ENCODE measurements at places on chromosomes 4 and X. TPM values are rescaled to one million over a fixed set of nuclear protein-coding genes. Genes with fewer than 3 reads are reported as not detected.
A peak's percentile ranks its signal among the peaks of the same experiment; 100 is the strongest.

DNA sequence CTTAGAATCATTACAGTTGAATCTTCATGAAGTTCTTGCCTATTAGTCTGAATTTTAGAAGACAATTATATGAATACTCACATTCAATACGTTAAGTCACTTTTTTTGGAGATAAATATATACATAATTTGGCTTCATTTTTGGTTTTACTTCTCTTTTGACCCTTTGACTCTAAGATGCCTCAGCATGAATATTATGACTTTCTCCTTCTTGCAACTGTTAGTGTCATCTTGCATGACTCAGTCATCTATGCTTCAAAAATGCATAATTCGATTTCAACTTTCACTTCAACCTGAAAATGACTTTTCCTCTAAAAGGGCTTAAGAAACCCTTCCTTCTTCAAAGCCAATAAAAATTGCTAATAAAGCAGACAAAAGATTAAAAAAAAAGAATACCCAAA, 1427.5 kb downstream of the ADGRL3 start:
- DNase-seq, result no peak

DNA sequence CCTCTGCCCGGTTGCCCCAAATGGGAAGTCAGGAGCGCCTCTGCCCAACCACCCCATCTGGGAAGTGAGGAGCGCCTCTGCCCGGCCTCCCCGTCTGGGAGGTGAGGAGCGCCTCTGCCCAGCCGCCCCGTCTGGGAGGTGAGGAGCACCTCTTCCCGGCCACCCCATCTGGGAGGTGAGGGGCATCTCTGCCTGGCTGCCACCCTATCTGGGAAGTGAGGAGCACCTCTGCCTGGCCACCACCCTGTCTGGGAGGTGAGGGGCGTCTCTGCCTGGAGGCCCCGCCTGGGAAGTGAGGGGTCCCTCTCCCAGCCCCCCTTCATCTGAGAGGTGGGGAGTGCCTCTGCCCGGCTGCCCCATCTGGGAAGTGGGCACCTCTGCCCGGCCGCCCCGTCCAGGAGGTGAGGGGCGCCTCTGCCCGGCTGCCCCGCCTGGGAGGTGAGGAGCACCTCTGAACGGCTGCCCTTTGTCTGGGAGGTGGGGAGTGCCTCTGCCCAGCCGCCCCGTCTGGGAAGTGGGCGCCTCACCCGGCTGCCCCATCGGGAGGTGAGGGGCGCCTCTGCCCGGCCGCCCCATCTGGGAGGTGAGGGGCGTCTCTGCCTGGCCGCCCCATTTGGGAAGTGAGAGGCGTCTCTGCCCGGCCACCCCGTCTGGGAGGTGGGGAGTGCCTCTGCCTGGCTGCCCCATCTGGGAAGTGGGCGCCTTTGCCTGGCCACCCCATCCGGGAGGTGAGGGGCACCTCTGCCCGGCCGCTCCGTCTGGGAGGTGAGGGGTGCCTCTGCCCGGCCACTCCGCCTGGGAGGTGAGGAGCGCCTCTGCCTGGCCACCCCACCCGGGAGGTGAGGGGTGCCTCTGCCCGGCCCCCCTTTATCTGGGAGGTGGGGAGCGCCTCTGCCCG, 10.6 kb downstream of the PABPC1L2A start:
- peak; percentile 82 for DNase-seq

Gene PAGE5
- total RNA-seq, result not detected

DNA sequence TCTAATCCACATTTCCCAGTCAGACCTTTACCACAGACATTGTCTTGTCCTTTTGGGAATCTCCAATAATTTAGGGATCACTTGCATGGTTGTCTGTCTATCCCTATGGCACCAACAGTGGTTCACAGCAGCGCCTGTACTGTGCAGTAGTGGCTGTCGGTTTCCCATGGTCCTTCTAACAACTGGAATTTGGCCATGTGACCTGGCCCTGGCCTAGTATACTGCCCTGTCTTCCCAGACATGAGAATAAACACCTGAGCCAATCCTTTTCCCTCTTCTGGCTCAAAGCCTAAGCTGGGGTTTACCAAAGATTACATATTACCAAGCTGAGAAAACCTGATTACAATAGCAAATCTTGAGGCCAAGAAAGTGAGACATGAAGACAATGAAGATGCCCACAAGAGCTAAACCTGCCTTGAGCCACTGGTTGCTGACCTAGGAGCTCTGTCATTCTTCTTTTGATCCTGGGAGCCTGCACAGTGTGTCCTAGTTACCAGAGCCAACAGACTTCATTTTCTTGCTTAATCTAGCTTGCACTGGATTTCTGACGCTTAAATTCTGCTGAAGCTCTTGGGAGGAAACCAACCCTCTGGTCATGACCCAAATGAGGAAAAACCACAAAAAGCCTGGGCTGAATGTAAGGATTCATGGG, 92.1 kb downstream of the SCD5 start:
- no peak for DNase-seq

DNA sequence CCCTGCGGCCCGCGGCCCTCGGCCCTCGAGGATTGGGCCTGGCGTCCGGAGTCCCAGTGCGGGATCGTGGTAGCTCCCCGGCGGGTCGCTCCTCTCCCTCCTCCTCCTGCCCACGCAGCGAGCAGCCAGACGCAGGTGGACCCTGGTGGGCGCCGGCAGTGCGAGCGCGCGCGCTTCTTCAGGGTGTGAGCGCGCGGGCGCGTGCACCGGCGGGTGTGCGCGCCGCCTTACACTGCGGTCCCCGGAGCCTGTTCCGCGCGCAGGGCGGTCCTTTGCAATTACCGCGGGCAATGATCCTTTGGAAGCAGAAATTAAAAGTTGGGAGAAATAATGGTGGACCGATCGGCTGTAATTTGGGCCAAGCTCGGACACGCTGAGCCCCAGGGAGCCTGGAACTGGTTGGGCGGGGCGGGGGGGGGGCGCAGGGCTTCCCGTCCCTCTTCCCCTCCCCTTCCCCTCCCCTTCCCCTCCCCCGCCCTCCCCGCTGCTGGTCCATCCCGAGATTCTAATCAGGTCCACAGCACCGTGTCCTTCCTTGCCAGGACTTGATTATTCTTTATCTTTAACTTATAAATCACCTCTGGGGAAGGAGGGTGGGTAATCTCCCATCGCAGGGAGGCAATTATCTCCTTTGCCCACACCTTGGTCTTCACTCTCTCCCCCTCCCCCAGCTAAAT, 1.6 kb upstream of the NKX1-1 start:
- no peak for DNase-seq

- no peak for DNase-seq
Observed at GRCh38 chrX:112636288-112636687, 43.5 kb downstream of the LHFPL1 start.

Gene GAGE12F
- not detected for total RNA-seq

Gene SLC25A5
- 245 TPM for total RNA-seq

- no peak for DNase-seq
Observed at GRCh38 chr4:7187168-7187535, 5.2 kb upstream of the SORCS2 start.

- no peak for DNase-seq
Observed at GRCh38 chrX:113770071-113770470, 813.8 kb upstream of the HTR2C start.

GRCh38 chr4:55255179-55255578, 90.9 kb upstream of the SRD5A3 start:
- DNase-seq, result no peak

DNA sequence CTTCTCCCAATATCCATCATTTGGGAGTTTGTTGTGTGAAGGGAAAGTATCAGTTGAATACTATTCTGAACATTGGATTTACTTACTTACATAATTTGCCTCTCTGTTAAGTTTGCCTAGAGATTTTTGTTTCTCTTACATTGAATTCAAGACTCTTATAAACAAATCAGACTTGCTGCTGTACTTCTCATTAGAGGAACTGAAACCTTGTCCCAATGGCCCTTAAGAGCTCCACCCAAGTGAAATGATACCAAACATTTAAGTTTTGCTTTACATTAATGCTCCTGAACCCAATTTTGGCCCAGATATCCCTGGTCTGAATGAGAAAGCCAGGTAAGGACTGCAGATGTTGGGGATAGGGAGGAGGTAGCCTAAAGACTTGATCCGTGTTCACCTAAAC, 32.0 kb downstream of the HAND2 start:
- DNase-seq, result no peak

Gene TRIM75
- total RNA-seq, result not detected

DNA sequence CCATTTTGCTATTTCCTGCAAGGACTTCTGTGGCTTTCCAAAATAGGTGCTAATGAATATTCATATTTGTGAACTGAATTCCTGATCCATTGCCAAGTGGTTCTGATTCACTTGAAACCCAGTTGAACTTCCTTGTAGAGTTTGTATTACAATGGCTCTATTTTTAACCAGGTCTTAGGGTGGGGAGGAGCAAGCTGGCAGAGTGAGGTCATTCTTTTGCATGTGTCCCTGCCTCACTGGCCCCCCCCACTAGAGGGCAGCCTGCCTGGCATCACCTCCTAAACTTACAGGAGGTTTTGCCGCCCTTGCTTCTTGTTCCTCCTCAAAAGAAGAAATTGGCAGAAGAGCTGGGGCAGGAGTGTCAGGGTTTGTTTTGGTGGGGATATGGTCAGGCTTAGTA, 10.5 kb downstream of the PTTG2 start:
- DNase-seq, result no peak

DNA sequence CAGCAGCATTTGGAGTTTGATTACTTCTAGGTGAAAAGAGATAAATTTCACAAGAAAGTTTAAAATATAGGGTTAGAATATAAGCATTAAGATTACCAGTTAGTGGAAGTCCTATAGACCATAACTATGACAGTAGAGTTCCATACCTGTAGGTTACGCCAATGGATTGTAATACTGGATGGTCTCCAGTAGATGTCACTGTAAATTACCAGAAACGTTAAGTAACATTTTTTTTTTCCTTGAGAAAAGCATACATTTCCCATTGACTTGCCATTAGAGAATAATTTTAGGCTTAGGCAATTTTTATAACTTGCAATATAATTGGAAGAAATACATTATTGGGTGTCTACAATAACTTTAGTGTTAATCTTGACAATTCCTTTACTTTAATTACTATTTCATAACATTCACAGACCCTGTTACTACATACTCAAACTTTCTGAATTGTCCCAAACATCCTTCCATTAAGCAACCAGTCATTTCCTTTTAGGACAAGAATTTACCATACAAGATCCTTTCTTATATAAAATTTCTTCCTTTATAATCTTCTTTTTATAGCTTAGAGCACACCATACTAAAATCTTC, 304.1 kb upstream of the TECRL start:
- no peak for DNase-seq

DNA sequence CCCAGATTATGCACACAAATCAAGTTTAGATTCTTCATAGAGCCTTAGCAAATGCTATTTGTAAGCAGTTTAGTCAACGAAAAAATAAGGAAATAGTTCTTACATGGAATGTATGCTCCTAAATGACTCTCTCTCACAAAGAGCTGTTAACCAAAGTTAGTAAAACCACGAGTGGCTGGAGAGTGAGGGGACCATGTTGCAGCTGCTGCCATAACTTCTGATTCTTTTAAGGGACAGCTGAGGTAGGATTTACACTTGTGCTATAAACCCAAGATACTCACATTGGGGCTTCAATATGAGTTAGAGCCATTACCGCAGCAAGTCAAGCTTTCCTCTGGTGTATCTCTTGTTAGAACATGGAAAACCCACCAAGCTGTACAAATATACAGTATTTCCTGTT, 2.7 kb downstream of the DOCK11 start:
- DNase-seq, result no peak

DNA sequence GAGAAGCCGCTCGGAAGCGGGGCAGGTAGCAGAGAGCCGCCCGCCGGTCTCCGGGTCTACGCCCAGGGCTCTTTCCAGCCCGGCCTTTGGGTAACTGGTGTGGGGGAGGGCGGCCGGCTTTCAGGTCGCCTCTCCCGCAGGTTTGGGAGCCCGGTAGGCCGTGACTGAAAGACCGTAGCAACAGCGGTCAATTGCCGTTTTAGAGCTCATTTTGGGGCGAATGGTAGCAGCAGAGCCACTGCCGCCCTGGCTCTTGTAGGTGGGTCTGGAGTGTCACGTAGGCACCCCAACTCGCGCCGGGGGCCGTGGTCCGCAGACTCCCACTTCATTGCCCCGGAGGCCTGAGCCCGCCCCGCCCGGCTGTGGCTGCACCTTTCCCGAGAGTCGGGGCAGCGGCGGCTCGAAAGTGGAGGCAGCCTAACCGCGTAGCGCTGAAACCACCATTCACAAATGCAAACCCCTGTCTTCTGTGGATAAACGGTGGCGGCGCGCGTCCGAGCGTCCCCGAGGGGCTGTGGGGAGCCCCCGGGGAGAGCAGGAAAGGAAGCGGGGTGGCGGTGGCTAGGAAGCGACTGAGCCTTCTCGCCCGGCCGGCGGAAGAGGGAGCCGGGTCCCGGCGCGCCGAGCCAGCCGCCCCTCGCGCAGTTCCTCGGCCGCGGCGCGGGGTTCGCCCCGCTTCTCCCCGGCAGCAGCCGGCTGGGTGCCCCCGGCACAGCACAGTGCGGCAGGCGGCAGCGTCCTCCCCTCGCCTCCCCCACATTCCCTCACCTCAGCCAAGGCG, 2185.1 kb upstream of the TENM3 start:
- peak; percentile 84 for DNase-seq

- no peak for DNase-seq
Observed at GRCh38 chrX:36314303-36314702, 394.8 kb downstream of the CFAP47 start.

DNA sequence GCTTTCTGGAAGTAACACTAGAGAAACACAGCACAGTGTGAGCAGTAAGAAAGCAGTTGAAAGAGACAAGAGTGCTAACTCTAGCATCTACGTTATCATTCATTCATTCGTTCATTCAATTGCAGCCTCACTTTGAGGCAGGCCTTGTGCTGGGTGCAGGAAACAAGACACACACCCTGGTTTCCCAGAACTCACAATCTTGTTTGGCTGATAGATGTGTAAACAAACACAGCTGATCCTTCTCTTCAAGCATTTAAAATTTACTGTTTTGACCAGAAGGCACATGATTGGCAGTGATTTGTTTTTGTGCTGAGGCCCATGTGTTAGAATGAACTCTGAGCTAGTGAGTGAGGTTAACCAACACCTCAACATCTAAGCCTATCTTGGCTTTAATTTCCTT, 20.4 kb upstream of the TBC1D9 start:
- DNase-seq, result no peak

Gene NUDT11
- total RNA-seq, result 12.8 TPM

GRCh38 chr4:7334521-7335275, 100.0 kb downstream of the PSAPL1 start:
- no peak for DNase-seq

Gene RASL11B
- total RNA-seq, result 0.94 TPM

DNA sequence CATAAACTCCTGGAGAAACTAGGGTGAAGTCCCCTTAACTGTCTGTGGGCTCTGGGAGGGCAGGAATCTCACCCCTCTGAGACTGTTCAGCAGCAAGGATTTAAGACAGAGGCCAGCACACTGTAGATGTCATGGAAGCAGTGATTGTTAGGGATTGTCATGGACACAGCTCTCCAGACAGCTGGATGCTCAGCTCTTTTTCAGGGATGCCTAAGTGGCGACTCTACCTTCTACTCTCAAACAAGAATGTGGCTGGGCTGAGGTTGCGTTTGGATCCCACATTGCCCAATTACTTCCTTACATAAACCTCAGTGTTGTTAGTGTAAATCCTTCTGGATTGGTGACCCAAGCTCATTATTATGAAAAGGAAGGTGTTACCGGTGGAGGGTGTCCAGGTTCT, 291.9 kb upstream of the VCX3A start:
- DNase-seq, result no peak

- no peak for DNase-seq
Observed at GRCh38 chr4:144531841-144532240, 114.1 kb upstream of the HHIP start.

Data from osteocyte (in vitro differentiated cells).